LoVo (cell line): ENCODE measurements at places on chromosomes 4 and X.

- no peak for DNase-seq
Observed at GRCh38 chr4:53421791-53422190, 44.4 kb downstream of the FIP1L1 start.

- no peak for DNase-seq
Observed at GRCh38 chr4:6529021-6529420, 46.0 kb upstream of the MAN2B2 start.

DNA sequence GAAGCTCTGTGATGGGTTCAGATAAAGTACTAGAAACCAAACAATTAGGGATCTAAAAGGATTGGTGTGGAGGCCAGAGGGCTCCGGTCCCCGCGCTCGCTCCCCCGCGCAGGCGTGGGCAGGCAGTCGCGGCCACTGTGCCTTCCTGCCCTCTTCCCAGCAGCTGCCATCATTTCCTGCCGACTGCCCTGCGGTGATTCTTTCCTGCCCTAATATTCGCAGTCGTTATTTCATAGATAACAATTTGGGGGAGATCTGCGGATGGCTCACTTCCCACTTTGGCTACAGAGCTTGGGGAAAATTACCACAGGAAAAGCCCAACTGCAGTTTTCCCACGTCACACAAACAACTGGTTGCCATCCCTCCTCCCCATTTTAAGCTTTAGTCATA is 2.2 kb downstream of the GRIA2 start:
- DNase-seq = no peak

DNA sequence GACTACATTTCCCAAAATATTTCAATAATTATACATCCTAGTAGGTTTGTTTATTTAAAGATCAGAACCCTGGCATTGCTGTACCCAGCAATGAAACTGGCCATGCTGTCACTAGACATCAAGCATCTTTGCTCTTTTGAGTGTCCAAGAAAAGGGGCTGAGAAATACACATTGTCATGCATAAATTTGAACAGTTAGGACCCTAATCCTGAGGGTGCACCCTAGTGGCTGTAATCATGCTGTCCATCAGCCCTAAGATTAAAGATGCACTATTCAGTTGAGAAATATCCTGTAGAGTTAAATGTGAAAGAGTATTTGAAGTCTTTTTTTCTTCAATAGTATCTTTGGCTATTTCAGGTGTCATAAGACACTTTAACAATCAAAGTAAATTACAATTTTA is 108.8 kb downstream of the NFKB1 start:
- no peak for DNase-seq

GRCh38 chrX:37871626-37872302 is 24.4 kb upstream of the DYNLT3 start:
- DNase-seq = peak; percentile 40
